ENCODE measurements at places on chromosomes 6 and 20.

DNA sequence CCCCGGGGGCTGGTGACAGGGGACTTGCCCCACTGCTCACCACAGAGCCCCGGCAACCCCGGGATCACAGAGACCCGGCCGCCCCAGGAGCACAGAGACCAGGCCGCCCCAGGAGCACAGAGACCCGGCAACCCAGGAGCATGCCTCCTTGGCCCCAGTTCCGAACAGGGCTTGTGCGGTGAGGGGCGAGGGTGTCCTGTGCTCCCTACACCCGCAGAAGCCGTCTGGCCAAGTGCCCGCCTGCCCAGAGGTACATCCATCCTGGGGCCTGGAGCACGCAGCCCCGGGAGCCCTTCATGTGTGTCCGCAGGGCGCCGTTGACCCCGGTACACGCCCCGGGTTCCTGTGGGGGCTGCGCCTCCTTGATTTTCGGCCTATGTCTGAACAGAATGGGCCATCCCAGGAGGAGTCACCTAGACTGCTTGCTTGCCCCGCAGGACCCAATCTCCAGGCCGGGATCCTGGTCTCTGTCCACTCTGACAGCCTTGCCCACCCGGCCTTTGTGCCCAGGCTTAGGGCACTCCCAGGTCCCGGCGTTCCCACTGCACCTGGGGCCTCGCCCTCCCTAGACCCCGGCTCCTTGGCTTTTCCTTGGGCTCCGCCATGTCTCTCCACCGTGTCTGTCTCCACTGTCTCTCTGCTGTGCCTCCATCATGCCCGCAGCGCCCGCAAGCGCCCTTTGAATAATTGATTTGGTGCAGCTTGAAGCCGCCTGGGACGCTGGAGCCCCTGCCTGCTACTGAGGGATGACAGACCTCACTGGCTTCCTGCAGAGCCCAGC lies 219.8 kb downstream of the ERMARD start:
- no peak for DNase-seq

DNA sequence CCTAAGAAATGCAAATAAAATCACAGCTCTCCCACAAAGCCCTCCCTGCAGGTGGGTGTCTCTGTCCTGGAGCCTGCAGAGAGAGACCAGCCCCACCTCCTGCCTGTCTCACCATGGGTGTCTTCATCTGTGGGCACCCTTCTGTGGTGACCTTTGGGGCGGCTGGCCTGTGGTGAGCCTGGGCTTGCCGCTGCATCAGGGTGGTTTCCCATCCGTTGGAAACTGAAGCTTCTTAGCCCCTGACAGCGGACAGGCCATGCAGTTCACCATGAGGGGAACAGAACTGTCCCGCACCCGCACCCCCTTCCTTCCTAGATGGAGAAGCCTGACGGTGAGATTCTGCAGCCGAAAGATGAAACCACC lies 42.3 kb upstream of the FRMD1 start:
- DNase-seq = peak; percentile 5

DNA sequence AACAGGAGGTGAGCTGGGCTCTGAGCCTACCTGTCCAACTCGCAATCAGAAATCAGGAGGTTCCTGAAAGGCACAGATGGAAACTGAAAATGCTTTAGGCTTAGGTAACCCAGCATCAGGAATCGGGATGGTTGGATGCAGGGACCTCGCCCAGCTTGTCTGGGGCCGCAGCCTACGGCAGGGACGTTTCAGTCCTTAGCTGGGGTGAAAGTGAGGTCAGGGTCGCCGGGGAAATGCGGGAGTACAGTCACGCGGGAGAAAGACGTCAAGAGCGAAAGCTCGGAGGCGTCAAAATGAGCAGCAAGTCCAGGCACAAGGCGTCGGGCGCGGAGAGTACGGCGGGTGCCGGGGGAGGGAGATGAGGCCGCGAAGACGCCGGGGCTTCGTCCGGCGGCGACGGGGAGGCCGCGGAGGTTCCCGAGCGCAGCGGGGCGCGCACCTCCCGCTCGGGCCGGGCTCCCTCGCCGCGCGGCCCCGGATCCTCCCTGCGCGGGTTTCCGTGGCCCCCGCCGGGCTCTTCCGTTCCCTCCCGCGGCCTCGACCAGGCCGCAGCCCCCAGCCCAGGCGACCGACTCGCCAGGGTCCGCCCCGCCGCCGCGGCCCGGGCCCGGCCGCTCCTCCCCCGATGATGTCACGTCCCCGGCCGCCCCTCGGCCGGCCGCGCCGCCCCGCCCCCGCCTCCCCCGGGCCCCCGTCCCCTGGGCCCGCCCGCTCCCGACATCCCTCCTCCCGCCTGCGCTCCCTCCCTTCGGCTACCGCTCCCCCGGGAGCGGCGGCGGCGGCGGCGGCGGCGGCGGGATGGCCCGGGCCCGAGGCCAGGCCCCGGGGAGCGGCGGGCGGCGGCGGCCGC lies at the start of gene EBF4:
EBF4 (plus strand) TSS at position 745 of the 850 bp plus-strand sequence. CDS start 866 bp downstream, outside the sequence.
- DNase-seq = no peak

- no peak for DNase-seq
Observed at GRCh38 chr6:3687847-3688246, 63.7 kb downstream of the PXDC1 start.

- DNase-seq = no peak
Observed at GRCh38 chr20:50843331-50844276, 48.7 kb downstream of the BCAS4 start.

GRCh38 chr6:41618598-41618997 lies 19.7 kb upstream of the MDFI start:
- no peak for DNase-seq

DNA sequence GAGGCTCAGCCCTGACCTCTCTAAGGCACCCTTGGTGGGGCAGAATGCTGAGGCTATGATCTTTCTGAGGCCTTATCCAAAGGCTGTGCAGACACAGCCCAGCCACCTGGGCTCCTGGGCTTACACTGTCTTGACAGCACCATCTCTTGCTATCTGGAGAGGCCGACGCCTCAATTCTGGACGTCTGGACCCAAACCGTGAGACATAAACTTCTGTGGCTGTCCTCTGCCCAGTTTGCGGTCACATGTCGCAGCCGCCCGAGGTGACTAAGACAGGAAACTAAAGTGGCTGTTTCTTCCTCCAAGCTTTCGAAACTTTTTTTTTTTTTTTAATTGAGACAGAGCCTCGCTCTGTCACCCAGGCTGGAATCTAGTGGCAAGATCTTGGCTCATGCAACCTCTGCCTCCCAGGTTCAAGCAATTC lies 49.3 kb downstream of the PRR18 start:
- no peak for DNase-seq

DNA sequence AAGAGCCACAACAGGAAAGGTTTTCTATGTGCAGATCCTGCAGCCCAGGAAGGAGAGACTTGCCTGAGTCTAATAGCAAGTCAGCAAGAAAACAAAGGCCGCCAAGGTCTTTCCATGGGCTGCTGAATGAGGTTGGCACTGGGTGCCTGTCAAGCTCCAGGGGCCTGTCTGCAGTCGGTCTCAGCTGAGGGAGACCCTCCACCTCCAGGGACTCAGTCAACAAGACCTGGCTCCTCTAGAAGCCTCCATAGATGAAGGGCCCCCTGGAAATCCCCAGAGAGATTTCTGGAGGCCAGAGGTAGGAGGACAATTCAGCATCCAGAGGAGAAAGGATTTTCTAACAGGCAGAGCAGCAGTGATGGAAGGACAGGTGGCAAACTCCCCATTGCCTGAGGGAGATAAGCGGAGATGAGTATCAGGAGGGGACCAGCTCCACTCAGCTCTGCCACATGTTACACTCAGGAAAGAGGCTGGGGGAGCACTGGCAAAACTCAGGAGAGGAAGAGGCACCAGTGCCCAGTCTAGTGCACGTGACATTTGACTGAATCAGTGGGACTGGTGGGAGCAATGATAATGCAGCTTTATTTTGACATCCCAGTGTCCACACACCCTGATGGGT lies 33.5 kb upstream of the FKBP1A start:
- DNase-seq = no peak

- DNase-seq = no peak
Observed at GRCh38 chr6:121965739-121966138, 433.7 kb upstream of the HSF2 start.

GRCh38 chr6:31900917-31901414 lies 920 bp downstream of the ZBTB12 start:
- DNase-seq = no peak

DNA sequence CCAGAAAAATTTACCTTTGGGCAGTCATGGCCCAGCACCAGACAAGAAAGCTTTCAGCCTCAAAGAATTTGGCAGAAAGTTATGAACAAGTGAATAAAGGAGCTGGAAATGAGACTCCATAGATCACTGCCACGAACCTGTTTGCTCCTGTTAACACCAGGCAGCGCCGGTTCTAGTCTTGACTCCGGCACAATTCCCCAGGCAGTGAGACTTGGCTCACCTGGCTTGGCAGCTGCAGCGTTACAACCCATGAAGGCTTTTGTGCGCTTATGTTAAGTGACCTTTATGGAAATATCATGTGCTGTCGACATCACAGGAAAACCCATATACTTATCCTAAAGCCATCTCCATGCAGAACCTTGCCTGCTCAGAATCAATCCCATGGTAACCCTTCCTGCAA lies 22.2 kb upstream of the FOXC1 start:
- DNase-seq = no peak

DNA sequence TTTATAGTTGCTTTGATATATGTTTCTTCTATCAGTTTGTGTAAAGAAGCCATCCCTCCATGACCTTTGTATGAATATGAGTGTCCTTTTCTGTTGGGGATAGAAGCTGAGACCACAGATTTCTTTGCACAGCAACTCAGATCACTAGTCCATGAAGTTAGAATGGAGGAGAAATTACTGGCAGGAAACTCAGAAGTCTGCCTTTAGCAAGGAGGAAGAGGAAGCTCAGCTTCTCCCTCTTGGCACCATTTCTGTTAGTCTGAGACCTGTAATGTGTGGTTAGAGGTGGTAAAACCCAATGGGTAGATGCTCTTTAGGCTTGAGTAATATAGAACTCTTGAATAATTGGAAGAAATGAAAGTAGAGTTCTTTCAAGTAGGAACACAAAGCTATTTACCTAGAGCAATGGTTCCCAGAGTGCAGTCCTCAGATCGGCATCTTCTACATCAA lies 995.3 kb upstream of the FLRT3 start:
- DNase-seq = no peak

DNA sequence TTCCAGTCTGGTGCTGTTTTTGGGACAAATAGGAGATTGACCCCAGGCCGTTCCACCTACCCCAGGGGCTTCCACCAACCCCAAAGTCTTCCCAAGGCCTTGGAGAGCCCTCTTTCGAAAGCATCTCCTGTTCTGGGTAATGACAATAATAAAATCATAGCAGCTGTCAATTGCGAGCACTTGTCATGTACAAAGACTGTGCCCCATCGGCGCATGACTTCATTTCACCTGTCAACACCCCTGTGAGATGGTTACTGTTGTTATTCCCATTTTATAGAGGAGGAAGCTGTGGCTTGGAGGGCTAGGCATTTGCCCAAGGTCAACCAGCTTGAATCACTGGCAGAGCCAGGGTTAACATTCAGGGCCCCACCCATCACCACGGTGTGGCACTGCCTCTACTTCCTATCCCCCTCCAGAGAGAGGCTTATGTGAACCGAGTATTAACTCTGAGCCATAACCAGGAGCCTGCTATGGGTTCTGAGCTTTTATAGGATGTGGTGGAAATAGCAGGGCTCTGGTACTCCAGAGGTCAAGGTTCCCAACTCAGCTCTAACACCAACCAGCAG lies 51.2 kb downstream of the HNF4A start:
- no peak for DNase-seq

DNA sequence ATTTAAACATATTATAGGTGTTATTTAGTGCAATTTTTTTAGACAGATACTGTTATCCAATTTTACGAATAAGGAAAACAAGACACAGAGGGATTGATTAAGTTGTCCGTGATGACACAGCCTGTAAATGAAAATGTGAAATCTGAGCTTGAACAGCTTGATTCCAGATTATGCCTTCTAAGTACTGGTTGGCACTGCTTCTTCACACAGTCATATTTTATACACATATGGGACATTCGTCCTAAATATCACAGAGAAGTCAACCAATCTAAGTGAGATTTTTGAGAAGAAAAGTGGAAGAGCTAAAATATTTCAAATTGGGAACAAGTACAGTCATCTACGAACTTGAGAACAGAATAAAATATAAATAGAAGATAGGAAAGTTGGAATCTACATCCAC lies 756.3 kb downstream of the BCKDHB start:
- no peak for DNase-seq

- no peak for DNase-seq
Observed at GRCh38 chr6:6331946-6332601, 11.6 kb upstream of the F13A1 start.

DNA sequence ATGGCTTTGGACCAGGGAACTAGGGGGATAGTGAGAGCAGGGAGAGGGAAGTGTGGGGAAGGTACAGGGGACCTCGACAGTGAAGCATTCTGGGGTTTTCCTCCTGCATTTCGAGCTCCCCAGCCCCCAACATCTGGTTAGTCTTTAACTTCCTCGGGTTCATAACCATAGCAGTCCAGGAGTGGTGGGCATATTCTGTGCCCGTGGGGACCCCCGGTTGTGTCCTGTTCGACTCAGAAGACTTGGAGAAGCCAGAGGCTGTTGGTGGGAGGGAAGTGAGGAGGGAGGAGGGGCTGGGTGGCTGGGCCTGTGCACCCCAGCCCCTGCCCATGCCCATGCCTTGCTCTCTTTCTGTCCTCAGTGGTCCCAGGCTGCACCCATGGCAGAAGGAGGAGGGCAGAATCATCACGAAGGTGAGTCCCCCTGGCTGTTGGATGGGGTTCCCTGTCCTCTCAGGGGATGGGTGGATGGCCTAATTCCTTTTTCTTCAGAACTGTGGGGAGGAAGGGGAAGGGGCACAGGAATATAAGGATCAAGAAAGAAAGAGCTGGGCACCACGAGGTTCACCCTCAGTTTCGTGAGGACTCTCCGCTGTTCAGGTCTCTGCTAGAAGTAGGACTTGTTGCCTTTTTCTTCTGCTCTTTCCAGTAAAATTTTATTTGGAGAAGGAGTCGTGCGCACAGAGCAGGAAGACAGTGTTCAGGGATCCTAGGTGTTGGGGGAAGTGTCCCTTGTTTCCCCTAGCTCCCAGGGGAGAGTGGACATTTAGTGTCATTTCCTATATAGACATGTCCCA lies 4.2 kb downstream of the VEGFA start:
- no peak for DNase-seq

GRCh38 chr20:815914-816606 lies 17.5 kb upstream of the FAM110A start:
- peak; percentile 35 for DNase-seq

All from stimulated activated CD8-positive, alpha-beta memory T cell treated with anti-CD3 and anti-CD28 coated beads, Interleukin-2, amount 100 ng/mL, for 48 hours (primary cell).